NCI-H1694 (cell line): ENCODE measurements at places on chromosomes 5 and 9.

DNA sequence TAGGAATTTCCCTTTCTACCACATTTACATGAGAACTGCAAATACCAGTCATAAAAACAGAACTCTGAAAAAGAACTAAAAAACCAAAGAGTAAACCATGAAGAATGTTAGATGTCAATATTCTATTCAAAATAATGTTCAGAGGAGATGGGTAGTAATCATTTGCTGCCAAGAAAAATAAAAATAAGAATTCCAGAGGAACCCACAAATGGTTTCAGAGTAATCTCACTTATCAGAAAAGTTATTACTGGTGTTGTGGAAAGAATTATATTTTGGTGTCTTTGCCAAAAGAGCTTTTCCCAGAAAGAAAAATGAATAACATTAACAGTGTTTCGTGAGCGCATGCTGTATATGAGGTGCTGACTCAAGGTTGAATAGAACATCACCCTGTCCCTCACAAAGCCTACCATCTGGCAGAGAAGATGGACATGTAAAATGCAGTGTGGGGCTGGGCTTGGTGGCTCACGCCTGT, 35.6 kb downstream of the GPR21 start:
- DNase-seq: no peak

DNA sequence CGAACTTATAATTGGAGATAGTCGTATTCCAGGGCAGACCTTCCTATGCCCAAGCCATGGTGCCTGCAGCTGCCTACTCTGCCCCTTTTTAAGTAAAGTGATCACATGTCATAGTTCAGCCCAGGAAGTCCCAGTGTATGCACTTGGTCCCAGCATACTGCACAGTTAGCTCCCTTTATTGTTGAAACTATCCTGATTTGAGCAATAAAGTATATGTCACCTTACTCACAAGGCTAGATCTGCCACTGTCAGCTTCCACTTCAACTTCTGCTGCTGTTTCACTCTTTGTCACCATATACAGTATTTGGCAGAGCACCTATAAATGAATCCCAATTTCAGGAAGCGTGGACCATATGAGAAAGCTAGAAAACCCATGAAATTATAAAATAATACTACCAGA, 103.8 kb upstream of the PTGER4 start:
- no peak for DNase-seq

GRCh38 chr9:125626187-125626586, 80.8 kb downstream of the MAPKAP1 start:
- no peak for DNase-seq

DNA sequence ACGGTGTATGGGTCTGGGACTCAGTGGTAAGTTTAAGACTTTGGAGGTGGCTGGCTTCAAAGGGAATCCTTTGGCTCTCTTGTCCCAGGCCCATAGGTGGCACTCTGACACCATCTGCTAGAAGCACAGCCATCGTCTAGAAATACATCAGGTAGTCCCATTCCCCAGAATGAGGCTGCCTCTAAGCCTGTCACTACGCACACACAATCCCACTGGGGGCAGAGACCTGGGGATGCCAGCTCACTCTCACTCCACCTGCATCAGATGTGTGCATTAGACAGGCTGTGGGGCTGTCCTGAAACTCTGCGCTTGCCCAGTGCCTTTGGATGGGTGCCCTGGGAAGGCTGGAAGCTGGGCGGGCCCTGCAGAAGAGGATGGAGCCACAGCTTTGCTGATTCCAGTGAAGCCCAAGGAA, 127.5 kb upstream of the PANK3 start:
- peak; percentile 61 for DNase-seq

DNA sequence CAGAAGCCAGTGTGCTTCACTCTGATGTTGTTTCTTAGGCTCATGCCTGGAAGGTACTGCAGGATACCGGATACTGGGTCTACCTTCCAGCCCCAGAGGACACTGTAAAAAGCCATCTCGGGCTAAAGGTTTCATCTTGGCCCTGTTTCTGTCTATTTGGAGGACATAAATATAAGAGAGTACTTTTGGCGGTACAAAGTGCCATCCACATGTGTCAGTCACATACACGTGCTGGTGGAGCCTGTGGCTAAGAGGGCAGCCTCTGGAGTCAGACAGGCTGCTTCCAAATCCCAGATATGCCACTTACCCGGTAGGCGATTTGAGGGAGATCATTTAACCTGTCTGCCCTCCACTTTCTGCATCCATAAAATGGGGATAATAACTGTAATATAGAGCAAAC, 160.4 kb downstream of the NR3C1 start:
- DNase-seq: no peak

GRCh38 chr5:171706736-171707441, 78.7 kb upstream of the SMIM23 start:
- DNase-seq: no peak
